ENCODE measurements at places on chromosomes 1 and 21.

GRCh38 chr1:211155040-211155439, 21.1 kb upstream of the KCNH1 start:
- no peak for DNase-seq

DNA sequence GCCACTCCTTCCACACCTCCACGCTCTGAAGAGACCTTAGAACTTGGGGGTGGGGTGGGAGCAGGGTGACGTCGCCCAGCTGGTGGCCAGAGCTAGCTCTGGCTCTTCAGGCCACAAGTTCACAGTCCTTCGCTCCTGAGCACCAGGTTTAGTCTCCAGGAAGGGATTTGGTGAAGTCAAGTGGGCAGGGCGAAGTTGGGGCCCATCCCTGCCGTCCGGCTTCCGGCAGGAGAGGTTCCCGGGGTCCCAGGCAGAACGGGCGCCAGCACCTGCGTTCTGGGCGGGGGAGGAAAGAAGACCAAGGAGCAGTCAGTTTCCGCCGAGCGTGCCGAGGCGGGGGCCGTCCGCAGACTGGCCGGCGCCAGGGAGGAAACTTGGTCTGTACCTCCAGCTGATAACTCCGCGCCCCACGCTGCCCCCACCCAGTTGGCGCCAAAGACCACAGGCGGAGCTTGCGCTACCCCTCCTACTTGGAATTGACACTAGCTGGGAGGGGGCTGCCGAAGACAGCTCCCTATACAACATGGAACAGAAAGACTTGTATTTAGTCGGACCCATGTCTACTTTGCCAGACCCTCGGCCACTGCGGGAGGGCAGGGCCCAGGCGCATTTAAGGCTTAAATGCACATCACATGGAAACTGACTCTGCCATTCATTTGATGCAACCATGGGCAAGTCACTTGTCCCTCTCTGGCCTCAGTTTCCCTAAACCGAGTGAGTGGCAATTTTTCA, 995 bp downstream of the ID3 start:
- DNase-seq: no peak

DNA sequence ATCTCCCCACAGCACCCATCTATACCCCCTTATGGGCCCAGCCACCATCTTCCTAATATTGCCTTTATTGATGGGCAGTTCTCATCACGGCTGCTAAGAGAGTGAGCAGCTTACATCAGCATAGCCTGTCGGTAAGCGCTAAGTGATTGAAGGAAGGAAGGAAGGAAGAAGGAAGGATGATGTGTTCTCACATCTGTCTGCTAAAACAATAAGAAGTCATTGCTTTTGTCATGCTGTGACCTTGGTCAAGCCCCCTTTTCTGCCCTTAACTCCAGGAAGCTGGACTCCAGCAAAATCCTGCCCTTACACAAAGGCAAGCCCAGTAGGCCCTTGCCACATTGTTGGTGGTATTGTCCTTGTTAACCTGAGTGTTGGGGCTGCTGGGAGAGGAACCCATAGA, 165.0 kb downstream of the ETS2 start:
- DNase-seq: no peak

- DNase-seq: no peak
Observed at GRCh38 chr1:159860456-159860855, 2.0 kb downstream of the VSIG8 start.

- peak; percentile 21 for DNase-seq
Observed at GRCh38 chr21:45074818-45075595, 627 bp downstream of the ADARB1 start.

DNA sequence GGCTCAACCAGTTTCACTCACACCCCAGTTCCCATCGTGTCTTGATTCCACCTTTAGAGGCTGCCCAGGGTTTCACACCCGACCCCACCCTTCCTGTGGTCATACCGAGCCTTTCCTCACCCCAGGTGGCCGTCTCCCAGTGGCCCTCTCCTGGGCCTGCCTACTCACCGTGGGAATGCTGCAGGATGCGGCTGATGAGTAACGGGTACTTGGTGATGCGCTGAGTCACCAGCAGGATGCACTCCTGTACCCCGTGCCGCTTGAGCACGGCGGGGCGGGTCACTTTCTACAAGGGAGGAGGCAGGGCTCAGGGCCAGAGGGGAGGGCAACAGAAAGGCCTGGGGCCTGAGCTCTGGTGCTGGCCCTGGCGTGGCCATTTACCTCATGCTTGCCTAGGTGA, 16.4 kb downstream of the ARHGEF2 start:
- no peak for DNase-seq

GRCh38 chr1:11311816-11312755, 39.1 kb downstream of the UBIAD1 start:
- DNase-seq: no peak

DNA sequence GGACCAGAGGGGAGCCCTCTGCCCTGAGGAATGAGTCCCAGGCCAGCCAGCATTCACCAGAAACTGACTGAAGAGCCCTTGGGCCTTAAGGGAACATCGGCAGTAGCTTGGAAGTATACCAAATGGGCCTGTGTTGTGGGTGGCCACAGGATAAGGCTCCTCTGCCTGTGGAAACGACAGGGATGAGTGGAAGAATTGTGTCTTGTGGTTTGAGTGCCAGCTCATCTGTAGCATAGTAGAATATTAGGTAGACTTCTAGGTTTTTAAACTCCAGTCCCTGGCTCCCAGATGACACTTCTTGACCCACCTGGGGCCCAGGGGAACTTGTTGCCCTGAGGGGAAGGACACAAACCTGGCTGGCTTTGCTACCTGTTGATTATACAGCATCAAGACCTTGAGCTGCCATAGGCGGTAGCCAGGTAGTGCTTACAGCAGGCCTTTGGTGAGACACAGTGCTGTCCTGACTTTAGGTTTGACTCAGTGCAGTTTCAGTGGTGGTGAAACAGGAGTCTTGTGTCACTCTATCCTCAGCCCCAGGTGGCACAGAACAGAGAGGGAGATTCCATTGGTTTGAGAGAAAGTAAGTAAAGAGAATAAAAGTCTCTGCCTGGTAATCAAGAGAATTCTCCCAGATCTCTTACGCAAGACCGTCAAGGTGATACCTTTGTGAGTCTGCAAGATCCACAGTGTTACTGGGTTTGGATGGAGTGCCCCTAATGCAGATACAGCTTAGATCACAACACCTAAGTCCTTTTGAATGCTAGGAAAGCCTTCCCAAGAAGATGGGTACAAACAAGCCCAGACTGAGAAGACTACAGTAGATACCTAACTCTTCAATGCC, 50.2 kb downstream of the RABGAP1L start:
- DNase-seq: no peak

DNA sequence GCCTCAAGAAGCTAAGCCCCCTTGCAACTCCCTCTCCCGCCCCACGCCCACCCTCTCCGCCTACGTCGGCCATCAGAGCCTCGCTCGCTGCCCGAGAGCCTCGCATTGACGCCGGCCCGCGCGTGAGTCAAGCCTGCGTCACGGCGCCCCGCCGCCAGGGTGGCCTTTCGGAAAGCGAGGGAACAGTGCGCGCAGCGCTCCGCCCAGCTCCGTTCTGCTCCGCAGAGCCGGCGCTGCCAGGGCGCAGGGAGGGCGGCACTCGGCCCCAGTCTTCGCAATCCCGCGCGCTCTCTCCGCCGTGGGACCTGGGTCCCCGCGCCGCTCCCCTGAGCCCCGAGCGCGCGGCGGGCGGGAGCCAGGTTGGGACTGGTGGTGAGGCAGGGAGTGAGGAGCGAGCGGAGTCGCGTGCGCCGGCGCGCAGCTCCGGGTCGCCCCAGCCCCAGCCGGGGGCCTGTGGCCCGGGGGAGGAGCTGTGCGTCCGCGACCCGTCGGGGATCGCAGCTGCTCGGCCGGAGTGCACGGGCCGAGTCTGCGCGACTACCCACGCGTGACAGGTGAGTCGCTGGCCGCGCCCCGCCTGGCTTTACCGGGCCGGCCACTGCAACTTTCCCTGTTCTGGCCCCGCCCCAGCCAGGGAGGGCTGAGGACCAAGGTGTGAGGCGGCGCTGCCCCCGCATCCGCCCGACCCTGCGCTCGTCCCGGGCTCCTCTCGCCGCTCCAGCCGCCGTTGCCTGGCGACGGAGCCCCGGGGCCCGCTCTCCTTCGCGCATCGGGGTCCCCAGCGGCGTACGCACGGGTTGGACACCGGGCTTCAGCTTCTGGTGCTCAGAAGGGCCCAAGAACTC, at the start of gene SLC6A17:
Gene SLC6A17 (plus strand): TSS at position 165 of the 845 bp plus-strand sequence. CDS start 16,436 bp downstream, outside the sequence.
- no peak for DNase-seq

DNA sequence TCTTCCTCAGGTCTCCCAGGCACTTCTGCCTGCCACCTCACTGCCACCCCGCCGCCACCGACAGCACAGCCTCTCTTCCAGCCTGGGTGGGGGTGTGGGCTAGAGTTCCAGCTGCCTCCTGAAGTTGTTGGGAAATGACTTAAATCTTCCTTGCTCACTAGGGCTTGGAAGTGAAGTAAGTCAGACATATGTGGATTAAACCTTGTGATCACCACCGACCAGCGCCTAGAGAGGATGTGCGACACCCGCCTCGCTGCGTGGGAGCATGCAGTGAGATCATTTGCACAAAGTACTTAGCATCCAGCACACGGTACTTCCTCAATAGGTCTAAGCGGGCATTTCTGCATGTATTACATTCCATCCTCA, 71.4 kb upstream of the FAM20B start:
- DNase-seq: no peak

DNA sequence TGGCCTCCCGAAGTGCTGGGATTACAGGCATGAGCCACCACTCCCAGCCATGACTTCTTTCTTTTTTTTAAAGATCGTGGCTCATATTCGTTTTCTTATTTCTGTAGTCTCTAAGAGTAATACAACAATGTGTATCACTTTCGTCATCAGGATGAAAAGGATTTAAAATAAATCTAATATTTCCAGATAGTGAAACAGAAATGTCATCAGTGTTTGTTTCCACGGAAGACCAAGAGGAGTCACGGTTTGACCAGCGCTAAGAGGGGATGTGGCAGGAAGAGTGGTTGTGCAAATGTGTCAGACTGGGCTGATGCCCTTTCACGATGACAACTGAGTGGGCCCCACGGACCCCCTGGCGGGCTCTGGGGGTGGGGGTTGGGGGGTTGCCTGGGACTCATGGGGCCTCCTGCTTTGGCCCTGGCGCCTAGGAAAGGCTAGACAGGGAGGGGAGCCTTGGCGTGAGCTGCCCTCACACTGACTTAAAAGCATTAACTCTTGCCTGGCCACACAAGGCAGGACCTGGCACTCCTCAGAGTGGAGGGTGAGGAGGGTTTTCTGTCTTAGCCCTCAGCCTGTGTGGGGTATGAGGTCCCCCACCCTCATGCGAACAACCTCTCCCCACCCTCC, 8.4 kb downstream of the SOX13 start:
- DNase-seq: no peak

DNA sequence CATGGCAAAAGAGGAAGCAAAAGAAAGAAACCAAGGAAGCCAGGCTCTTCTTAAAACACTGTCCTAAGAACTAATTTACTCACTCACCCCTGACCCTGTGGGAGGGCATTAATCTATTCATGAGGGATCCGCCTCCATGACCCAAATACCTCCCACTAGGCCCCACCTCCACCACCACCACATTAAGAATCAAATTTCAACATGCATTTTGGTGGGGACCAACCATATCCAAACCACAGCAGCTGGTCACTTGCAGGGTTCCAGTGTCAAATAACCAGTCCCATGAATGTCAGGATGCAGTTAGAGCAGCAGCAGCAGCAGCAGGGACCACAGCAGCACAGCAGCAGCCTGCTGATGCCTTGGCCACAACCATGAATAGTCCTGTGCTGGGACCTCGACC, 83.8 kb downstream of the ZC3H11B start:
- DNase-seq: no peak

GRCh38 chr1:1344655-1345361, 4.4 kb downstream of the DVL1 start:
- no peak for DNase-seq

DNA sequence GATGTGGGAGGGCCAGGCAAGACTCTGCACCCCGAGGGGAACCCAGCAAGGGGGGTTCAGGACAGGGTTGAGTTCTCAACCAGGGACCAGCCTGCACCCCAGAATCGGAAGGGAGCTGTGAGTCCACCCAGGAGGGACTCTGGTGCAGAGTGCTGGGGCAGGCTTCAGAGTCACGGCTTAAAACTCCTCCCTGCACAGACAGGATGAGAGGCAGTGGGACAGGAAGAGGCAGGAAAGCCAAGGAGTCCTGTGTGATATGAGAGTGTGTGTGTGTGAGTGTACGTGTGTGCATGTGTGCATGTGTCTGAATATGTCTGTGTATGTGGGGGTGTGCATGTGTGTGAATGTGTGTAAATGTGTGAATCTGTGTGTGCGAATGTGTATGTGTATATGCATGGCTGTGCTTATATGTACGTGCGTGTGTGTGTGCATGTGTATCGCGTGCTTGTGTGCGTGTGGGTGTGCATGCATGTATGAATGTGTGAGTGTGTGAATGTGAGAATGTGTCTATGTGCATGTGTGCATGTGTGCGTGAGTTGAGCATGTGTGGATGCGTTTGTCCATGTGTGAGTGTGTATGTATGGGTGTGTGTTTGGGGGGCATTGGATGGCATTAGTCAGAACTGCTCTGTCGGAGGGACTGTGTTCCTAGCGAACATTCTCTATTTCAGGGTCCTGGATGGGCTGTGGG, 52.2 kb downstream of the UMODL1 start:
- DNase-seq: no peak

GRCh38 chr1:15740924-15741850, 1.1 kb upstream of the TMEM82 start:
- peak; percentile 18 for DNase-seq

- no peak for DNase-seq
Observed at GRCh38 chr21:14259747-14260146, 43.8 kb downstream of the RBM11 start.

DNA sequence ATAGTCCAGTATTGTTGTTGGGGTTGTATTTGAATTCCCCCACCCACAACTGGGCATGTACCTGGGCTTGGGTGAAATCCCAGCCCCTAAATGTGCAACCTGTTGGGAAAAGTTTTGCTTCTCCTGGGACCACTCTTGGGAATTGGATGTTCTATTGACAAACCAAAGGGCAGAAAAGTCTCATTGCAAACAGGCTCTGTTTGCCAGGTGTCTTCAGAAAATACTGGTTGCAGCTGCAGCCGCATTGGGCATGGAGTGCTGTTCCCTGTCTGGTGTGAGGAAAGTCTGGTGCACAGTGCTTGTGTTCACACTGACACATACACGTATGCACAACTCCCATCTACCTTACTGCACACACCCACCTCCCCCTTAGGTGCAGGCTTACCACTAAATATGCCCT, 12.1 kb downstream of the PTPRU start:
- DNase-seq: no peak

- no peak for DNase-seq
Observed at GRCh38 chr1:10339815-10340214, 59.0 kb upstream of the PGD start.

- DNase-seq: no peak
Observed at GRCh38 chr1:34163792-34164731, 968 bp downstream of the CSMD2 start.

- no peak for DNase-seq
Observed at GRCh38 chr1:22731924-22732720, 21.5 kb downstream of the EPHB2 start.

GRCh38 chr1:177329871-177330270, 159.1 kb downstream of the BRINP2 start:
- DNase-seq: no peak

DNA sequence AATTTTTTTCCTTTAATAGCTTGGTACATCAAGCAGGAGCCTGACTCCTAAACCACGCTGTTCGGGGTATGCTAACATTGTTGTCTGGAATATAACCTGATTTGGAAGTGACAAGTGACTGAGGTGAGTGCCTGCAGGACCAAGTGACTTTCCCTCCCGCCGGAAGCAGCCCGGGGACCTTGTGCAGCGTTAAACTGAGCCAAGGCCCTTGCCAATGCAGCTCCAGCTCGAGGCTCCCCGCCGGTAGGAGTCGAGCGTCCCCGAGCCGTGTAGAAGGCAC, 716 bp upstream of the MTARC1 start:
- DNase-seq: no peak

GRCh38 chr1:22163137-22163536, 20.2 kb upstream of the WNT4 start:
- DNase-seq: no peak
